RPMI7951 (cell line): ENCODE measurements at places on chromosomes 7 and 10. TPM values are rescaled to one million over a fixed set of nuclear protein-coding genes. Genes with fewer than 3 reads are reported as not detected.

The MICU1 gene
- 38.9 and 50.6 TPM in 2 replicates for total RNA-seq

The ASCC1 gene
- total RNA-seq: 33.3 and 40.3 TPM in 2 replicates

The AOAH gene
- total RNA-seq: not detected in 2 replicates

The CEP41 gene
- total RNA-seq: 27.2 and 36.8 TPM in 2 replicates

The CACNB2 gene
- not detected in 2 replicates for total RNA-seq

The SPDYE5 gene
- not detected in 2 replicates for total RNA-seq

The CRTAC1 gene
- total RNA-seq: not detected in 2 replicates

The KLLN gene
- total RNA-seq: not detected in 2 replicates

The CTAGE6 gene
- 0.12 TPM in 1 of 2 replicates, not detected in the other for total RNA-seq

The MYO1G gene
- under 0.01 TPM in 1 of 2 replicates, not detected in the other for total RNA-seq

The SORBS1 gene
- total RNA-seq: 1.4 and 2.1 TPM in 2 replicates

The HGF gene
- total RNA-seq: under 0.01 and 0.39 TPM in 2 replicates

The SPOCK2 gene
- total RNA-seq: 0.10 and 0.72 TPM in 2 replicates

The PRSS2 gene
- total RNA-seq: not detected in 2 replicates

The KIAA1549 gene
- 4.1 and 6.4 TPM in 2 replicates for total RNA-seq

The GRB10 gene
- 44.9 and 51.7 TPM in 2 replicates for total RNA-seq
